Stimulated activated CD4-positive, alpha-beta T cell treated with anti-CD3 and anti-CD28 coated beads, Interleukin-15, amount 100 ng/mL, for 24 hours (primary cell): ENCODE measurements at places on chromosomes 4 and X.

DNA sequence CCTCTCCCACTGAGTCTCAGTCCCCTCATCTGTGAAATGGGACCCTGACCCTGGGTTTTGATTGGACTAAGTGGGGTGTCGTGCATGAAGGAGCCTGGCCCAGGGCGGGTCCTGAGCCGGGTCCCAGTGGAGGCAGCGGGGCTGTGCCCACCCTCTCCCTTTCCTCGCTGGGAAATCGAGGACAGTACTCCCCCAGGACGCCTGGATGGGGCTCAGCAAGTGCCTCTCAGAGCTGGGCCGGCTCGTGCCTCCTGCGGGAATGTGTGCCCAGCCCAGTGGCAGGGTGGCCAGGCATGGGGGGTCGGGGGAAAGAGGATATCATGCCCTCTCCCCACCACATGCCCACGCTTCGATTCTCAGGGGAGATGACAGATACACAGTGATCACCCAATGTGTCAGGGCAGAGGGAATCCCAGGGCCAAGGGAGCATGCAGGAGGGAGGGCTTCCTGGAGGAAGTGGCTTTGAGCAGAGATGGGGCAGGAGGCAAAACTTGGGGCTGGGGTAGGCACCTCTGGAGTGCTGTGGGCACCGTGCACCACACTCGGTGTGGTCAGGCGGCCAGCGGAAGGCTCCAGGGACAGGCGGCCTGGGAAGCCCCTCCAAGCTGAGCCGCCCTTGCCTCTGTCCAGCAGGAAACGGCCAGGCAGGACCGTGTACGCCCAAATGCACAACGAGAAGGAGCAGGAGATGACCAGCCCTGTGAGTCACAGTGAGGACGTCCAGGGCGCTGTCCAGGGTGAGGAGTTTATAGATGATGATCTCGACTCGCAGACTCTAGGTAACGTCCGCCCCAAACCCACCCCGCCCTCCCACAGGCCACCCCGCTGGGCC lies 203.0 kb downstream of the AFAP1 start:
- DNase-seq, result no peak

GRCh38 chr4:88447371-88448095 lies 9.4 kb upstream of the HERC5 start:
- no peak for DNase-seq

DNA sequence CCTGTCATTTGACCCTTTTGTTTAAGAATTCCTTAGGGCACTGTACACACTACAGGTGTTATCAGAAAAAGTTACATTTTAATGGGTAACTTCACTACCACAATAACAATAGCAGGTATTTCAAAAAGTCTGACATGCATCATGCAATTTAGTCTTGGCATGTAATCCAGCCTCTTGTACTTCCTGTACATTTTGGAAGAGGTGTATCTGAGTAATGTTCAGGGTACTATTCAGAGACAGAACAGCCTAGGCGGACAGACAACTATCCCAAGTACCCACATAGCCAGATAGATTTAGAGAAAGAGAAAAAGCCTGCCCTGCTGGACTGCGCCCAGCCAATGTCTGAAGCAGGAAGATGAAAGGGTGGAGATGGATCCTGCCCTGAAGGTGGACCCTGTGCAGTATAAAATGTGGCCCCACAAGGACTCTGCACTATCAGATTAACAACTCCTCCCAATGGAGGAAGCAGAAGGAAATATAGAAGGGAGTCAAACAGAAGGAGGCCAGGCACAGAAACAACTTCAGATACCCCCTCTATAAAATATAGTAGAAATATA lies 8.5 kb downstream of the UGT2B7 start:
- DNase-seq, result no peak

- DNase-seq, result no peak
Measured at GRCh38 chr4:102606261-102606660, 105.1 kb downstream of the NFKB1 start.

DNA sequence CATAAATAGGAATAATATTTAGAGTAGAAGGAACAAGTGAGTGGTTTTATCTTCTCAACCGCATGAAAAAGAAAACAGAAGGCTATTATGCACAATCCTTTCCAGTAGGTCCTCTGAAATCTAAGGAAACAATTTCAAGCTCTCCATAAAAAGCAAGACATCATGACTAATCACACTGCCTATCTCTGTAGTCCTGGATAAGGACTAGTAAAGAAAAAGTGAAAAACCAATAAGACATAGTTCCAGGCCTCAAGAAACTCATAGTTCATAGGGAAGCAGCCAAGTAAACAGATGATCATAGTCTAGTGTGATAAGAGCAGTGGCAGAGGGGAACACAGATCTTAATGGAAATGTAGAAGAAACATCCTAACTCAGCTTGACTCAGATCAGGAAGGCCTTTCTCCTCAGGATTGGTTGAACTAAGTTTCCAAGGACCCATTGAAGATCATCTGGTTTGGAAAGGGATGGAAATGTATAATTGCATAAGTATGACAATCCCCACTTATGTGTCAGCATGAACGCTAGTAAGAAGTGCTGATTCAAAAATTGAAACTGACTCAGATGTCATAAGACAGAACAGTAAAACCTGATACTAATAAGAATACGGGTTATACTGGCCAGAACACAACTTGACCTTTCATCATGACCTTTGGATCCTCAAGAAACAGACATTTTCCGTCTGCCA lies 155.3 kb downstream of the GRIA3 start:
- DNase-seq, result no peak

GRCh38 chr4:163540977-163541376 lies 46.5 kb downstream of the TMA16 start:
- no peak for DNase-seq

DNA sequence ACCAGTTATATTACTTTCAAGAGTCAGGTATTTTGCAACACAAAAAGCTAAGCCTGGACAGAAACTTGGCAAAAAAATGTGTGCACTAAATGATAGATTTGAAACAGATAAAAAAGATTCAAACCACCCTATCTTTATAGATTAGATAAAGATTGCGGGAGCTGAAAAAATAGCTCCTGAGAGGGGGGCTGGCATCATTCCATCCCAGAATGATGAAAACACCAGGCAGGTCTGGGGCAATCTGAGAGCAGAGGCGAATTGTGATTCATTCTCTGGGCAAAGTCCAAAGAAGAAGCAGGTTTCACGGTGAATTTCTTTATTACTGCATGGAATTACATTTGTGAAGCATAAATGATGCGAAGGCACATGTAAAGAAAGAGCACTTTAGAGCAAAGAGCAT lies 168.5 kb upstream of the DMD start:
- DNase-seq, result no peak

DNA sequence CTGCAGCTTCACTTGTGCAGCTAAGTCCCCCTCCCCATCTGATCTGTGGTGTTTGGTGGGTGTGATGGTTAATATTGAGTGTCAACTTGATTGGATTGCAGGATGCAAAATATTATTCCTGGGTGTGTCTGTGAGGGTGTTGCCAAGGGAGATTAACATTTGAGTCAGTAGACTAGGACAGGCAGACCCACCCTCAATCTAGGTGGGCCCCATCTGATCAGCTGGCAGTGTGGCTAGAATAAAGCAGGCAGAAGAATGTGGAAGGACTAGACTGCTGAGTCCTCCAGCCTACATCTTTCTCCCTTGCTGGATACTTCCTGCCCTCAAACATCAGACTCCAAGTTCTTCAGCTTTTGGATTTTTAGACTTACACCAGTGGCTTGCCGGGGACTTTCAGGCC lies 103.5 kb upstream of the BOD1L1 start:
- no peak for DNase-seq

GRCh38 chr4:95181996-95182306 lies 366.8 kb downstream of the UNC5C start:
- no peak for DNase-seq

- no peak for DNase-seq
Measured at GRCh38 chrX:16476692-16477091, 173.3 kb upstream of the S100G start.

GRCh38 chrX:151458824-151459223 lies 61.8 kb downstream of the VMA21 start:
- no peak for DNase-seq

- no peak for DNase-seq
Measured at GRCh38 chr4:129364747-129365452, 268.9 kb downstream of the C4orf33 start.

DNA sequence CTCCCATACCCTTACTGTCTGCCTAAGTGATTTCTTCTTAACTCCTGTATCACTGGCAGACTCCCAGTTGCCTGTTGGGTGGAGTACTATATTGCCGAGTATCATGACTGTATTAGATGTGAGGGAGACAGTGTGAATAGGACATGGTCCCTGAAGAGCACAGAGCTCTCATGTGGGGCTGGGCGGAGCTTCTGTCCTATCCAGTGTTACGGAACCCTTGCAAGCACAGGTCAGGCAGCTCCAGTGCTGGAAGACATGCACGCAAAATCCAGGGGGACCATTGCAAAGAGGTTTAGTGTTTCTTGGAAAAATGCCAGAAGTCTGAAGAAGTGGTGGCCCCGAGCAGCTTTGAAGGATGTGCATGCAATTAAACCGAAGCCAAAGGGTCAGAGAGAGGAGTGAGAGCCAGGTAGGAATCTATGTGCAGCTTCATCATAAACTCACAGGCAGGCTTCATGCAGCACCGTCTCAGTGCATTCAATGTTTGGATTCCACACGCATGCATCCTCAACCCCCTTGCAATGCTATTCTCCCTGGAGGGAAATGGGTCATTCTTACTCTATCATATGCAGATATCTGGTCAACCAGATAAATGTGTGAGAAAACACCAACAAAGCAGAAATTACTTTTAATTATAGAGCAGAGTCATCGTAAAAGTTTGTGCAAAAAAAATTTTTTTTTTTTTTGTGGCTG lies 49.7 kb upstream of the DHRSX start:
- DNase-seq, result no peak

DNA sequence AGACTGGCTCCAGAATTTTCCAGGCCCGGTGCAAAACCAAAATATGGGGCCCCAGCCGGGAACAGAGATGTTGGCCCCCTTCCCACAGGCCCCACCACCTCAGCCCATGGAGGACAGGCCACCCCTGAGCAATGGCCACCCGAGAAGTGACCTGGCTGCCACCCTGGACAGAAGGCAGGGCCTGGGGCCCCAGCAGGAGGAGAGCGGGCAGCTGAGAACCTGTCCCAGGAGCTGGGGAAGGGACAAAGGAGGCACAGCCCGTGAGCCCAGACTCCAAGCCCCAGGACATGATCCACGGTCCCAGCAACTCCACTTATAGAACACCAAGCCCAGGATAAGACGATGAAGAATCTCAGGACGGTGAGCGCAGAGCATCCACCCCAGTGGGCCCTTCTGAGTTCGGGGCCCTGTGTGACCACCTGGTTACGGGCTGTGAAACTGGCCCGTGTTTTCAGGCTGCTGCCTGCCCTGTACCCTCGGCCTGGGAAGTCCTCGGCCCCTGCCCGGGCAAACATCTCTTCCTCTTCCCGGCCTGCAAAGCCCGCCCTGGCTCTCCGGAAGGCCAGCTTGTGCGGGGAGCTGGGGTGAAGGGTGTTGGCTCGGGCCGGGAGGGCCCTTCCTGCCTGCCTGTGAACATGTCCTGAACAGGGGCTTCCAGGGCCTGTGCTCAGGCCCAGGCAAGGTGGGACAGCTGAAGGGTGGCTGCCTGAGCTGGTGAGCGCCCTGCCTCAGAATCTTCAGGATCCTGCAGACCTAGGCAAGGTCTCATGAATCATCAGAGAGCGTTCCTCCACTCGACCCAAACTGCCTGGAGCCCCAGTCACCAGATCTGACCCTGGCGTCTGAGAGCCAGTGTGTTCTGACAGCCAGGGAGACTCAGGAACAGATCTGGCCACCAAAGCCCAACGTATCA lies 47.0 kb upstream of the MAN2B2 start:
- no peak for DNase-seq

GRCh38 chr4:184548316-184548647 lies 73.9 kb upstream of the IRF2 start:
- no peak for DNase-seq

DNA sequence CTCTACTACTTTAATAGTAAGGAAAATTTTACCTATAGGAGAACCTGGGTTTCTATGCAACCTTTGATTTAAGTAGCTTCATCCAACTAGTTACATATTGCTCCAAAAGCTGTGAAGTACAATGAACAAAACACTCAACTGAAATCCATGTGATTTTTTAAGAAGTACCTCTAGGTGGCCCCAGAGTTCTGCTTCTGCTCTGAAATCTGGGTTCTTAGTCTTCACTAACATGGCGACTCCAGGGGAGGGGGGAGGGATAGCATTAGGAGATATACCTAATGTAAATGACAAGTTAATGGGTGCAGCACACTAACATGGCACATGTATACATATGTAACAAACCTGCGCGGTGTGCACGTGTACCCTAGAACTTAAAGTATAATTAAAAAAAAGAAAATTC lies 73.4 kb upstream of the MAGEB2 start:
- peak; percentile 1 for DNase-seq

DNA sequence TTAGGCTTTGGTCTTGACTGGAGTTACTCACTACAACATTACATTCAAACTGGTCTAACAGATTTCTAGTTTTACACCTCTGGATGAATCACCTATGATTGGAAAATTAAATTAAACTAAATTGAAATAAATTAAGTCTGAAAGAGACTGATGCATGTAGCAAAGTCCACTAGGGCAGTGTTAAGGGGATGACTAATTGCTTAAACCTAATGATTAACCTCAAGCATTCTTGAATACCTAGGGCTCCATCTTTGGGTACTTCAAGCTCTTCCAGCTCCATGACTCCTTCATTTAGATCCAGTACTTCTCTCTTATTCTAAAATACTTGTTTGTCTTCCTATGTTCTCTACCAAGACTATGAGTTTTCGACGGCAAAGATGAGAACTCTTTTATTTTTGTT lies 86.8 kb downstream of the SH2D1A start:
- DNase-seq, result no peak

- no peak for DNase-seq
Measured at GRCh38 chr4:123232439-123232838, 164.2 kb upstream of the SPRY1 start.

GRCh38 chr4:181507180-181507835 lies 735.9 kb upstream of the TENM3 start:
- no peak for DNase-seq

GRCh38 chr4:89256203-89256800 lies 51.3 kb downstream of the GPRIN3 start:
- DNase-seq, result no peak

DNA sequence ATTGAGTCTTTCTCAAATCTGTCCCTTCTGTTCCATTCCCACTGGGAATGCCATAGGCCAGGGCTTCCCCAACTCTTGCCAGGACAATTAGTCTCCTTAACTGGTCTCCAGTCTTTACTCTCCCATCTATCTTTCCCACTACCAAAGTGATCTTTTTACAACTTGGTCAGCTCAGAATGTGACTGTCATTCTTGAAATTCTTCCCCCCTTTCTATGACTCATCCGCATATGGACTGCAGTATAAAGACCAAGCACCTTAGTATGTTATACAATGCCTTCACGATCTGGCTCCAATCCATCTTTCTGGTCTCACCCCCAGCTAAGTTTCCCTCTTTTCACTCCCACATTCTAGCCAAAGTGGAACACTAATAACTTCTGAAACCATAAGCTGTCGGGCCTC lies 383.8 kb downstream of the OPHN1 start:
- DNase-seq, result no peak
